Fibroblast of the aortic adventitia (primary cell): ENCODE measurements at places on chromosomes 3 and 15. TPM values are rescaled to one million over a fixed set of nuclear protein-coding genes. Genes with fewer than 3 reads are reported as not detected.

DNA sequence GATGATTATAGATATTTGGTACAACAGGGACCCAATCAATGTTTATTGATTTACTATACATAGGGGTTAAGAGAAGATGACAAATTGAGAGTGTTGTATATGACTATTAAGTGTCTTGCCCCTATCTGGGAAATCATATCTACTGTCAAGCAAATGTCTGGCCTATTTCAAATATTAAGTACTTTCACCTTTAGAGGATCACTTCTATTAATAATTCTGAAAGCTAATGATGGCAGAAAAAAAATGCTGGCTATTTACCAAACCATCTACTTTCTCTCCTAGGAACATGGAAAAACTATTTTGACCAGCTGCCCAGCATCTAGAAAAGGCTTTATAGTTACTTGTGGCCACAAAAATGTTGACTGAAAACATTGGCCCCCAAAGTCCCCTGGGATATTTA lies 632.3 kb upstream of the ZNF385D start:
- DNase-seq = no peak

GRCh38 chr3:13161021-13161759 lies 88.0 kb upstream of the IQSEC1 start:
- DNase-seq = no peak

DNA sequence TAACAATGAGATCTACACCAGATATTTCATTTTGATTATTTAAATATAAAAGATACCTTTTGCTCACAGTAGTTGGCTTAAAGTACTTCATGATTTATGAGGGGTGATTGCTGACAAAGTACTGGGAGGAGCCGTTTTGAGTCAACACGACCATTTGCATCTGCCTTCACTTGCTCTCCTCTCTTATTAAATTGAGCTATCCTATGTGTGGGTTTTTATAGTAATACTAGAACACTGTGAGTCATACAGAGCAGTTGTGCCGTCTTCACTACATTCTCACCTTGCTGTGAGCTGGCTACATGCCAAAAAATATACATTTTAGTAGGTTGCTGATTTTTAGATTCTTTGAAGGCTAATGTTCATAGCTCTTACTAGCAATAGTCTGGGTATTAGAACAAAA lies 161.2 kb downstream of the ALCAM start:
- DNase-seq = no peak

GRCh38 chr3:39108200-39108710 lies 775 bp downstream of the TTC21A start:
- DNase-seq = no peak

The ZNF620 gene
- total RNA-seq = 0.65 and 0.99 TPM in 2 replicates
